ENCODE measurements at places on chromosomes 12 and 14.

DNA sequence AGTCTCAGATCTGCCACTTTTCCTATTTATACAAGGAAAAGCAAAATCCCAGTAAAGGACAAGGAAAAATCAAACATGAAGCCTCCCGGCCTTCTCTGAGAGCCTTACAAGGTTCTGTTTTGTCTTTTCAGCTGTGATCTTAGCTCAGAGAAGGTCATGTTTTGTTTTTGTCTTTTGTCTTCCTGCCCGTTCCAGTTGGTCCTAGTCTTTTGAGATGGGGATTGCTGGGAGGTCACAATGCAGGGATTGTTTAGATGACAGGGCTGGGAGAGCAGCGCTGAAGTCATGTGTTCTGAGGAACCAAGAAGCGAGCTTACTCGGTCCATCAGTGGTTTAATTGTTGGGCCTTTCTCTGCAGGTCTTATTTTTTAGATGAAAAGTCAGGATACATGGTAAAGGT lies 6.0 kb downstream of the PLEKHH1 start:
- no peak for DNase-seq

- DNase-seq: no peak
Measured at GRCh38 chr12:90331821-90332220, 623.2 kb downstream of the CCER1 start.

DNA sequence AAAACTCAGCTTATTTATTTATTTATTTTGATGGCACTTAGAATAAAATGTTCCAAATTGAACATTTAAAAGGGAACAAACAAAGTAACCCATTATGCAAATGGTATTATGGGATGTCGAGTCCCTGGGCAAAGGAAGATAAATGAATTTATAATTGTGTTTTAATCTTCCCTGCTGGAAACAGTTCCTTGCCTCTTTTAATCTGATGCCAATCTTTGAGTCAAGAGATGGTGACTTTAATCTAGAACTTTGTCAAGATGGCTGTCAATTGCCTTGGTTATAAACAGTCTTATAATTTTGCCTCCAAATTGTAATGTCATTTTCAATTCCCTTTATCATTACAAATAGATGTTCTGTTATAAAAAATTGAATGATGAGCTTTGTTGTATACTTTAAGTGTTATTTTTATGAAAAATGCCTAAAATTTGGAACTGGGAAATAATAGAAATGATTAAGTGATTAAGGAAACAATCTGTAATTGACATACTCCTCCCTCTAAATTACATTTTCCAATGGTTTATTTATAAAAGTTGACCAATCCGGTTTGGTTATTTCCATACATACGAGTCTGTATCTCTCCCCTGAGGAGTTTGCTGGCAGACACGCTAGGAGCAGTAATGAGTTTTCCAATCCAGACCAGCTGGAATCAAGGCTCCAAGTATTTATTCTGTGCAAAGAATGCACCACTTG lies 134.9 kb upstream of the FRMD6 start:
- DNase-seq: no peak

DNA sequence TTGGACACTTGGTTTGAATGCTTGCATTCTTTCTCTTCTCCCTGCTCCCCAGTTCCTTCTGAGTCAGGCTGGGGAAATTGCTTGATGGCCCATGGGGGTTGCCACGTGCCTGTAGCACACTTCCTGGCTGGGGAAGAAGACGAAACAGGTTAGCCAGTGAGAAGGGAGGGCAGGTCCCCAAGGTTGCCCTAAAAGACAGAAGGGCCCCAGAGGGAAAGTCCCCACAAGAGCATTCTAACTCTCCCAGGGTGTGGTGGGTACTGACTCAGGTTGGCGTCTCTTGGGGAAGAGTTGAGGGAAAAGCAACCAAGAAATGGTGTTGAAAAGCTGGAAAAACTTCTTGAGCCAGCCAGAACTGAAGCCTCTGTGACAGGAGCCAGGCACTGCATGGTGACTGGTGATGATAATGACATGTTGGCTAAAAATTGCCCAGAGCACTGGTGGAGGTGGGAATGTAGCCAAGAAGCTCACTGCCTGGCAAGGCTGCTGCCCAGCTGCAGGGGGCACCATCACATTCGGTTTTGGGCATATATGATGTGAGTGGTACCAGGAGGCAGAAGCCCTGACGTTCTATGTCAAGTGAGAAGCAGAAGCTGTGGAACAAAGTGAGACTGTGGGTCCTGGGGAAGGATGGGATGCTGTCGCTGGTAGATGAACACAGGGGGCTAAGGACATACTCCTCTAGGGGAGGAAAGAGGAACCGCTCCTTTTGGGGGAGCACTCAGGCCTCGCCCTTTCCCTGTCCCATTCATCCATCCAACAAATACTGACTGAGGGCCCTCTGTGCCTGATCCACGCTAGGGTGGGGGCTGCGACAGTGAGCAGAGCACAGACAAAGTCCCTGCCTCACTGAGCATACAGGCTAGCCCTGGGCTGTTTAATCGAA lies 8.1 kb upstream of the RABGGTA start:
- peak; percentile 20 for DNase-seq

- no peak for DNase-seq
Measured at GRCh38 chr14:103353362-103353761, 19.3 kb downstream of the EIF5 start.

DNA sequence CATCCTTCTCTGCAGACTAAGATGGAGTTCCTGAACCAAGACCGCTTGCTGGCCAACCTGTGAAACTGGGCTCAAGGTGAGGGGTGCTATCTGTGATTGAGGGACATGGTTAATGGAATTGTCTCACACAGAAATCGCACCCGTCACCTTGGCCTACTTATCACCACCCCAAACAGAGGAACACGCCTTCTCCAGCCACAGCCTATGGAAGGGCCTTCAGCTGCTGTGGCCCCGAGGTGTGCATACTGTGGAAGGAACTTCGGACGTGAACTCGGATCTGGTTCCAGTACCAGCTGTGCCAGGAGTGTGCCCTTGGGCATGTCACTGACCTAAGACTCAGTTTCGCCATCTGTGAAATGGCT lies 44.4 kb downstream of the EVL start:
- no peak for DNase-seq

DNA sequence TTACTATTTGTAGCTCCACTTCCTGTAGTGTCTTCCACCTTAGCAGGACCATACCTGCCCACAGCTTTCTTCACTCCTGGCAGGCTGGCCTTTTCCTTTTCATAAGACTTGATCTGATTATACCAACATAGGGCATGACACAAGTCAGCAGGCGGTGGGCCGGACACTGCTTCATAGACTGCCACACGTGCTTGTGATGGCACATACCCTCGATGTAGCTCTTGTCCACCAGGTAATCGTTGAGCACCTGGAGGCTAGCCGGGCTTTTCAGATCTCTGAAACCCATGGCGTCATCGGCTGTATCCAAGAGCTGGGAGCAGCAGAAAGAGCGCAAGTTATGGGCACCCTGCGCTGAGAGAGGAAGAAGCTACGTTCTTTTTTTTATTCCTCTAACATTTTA lies 53.7 kb upstream of the TMEM263 start:
- no peak for DNase-seq

DNA sequence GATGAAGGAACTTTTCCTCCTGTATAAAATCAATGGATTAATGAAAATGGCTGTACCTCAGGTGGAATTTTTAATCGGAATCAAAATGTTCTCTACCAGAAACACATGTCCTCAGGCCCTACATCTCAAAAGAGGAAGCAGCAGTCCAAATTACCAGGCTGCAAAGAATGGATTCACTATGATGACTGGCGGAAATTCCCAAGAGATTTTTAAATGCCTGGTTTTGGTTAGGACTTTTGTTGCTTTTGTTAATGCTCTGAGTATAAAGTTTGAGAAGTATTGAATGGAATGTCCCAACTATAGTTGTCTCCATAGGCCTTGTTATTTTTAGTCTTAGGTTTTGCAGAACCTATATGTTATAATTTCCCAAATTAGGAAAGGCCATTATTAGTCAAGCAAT lies 11.2 kb upstream of the IFNG start:
- DNase-seq: no peak

DNA sequence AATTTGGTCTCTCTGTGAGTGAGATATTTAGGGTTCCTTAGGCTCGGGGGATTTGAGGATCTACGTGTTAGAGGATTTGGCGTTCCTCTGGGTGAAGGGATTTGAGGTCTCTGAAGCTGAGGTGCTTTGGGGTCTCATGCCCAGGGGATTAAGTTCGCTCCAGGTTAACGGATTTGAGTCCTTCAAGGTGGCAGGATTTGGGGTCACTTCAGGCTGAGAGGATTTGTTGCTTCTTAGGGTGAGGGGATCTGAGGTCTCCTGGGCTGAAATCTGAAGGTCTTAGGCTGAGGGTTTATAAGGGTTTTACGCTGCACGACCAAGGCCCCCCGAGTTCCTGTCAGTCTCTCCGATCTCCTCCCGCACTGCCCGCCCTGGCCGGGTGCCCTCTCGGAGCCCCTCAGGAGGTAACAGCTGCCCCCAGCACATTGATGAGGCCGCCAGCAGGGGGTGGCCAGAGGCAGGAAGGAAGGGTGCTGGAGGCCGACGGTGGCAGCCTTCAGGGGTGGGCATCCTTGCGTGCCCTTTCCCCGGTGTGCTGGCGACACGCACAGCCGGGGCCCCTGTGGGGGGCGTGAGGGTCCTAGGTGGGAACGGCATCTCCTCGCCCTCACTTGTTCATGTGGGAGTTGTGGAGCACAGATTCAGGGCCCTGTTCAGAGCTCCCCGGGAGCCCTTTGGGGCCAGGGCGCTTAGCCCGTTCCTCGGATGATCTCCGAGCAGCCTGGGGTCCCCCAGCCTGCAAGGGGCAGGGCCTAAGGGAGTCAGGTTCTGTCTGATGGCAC lies 14.3 kb downstream of the CEP170B start:
- no peak for DNase-seq

All from activated effector memory CD4-positive, alpha-beta T cell treated with Interleukin-2 at 50 U/mL for 16 hours (primary cell).